Right kidney (tissue), 9 donors: ENCODE measurements at places on chromosomes 13 and 19.

DNA sequence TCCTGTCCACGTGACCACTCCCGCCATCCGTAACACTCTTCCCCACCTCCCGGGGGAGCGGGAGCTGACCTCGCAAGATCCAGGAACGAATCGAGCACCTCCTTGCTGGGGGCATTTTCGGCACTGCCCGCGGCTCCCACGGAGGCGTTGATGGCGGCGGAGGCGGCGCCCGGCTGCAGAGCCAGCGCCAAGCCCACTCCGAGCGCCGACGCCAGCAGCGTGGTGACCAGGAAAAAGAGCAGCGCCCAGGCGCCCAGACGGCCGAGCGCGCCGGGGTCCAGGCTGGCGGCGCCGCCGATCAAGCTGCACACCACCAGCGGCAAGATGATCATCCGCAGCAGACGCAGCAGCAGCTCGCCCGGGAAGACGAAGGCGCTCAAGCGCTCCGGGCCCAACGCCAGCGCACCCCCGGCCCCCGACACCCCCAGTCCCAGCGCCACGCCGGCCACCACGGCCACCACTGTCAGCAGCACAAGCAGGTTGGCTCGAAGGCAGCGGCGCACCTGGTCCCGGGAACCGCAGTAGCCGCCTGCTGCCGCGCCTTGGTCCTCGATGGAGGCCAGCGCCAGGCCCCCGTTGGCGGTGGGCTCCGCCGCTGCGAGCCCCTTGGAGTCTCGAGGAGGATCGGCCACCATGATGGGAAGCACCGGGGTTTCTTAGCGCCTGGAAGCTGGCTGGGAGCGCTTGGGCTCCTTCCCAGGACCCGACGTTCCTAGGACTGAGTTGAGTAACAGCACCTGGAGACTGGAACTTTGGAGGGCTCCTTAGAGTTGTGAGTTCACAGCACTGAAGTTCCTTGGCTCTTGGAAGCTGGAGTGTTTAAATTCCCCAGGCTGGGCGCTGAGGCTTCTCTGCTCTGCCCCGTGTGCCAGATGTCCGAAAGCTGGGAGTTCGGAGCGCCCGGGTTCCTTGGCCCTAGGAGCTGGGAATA is 798 bp downstream of the SLC1A5 start:
- peak; percentile 83 for DNase-seq

DNA sequence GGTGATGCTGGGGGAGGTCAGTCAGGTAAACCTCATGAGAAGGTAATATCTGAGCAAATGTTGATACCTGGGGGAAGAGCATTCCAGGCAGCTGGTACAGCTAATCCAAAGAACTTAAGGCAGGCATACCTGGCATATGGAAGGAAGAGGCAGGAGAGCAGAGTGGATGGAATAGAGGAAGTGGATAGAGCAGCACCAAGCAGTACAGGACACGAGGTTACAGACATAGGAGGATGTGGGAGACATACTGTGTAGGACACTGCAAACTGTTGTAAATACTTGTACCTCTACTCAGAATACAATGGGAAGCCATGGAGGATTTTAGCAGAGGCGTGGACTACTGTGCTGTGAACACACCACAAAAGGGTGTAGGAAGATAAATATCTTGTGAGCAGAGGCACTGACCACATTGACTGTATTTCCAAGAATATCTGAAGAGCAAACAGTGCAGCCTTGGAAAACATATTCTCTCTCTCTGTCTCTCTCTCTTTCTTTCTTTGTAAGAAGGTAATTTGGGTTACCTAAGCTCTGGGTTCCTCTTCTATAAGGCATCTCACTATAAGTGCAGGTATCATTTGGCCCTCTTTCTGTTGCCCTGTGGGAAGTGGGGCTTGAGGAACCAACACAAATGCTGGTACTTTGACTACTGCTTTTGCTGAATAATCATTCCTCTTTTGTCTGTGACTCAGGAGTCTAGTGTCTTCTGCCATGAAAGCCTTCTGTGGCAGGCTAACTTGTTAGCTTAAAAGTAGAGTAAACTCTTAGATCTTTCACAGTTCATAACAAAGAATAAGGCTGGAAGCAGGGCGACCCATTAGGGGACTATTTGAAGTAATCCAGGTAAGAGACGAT is 238.0 kb downstream of the VWA8 start:
- DNase-seq = no peak

DNA sequence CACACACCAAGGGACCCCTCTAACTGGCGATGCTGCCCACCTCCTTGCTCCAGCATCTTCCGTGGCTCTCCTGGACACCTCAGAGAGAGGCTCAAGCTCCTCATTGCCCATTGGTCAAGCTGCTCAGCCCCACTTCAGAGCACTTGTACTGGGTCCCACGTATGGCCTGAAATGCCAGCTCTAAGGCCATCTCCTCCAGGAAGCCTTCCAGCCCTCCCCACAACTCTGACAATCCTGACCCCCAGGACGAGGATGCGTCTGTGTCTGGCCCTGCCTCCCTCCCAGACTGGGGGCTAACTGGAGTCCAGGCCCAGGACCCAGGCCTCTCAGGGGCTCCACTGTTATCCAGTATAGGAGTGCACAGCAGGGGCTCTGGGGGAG is 7.9 kb upstream of the HOMER3 start:
- no peak for DNase-seq

DNA sequence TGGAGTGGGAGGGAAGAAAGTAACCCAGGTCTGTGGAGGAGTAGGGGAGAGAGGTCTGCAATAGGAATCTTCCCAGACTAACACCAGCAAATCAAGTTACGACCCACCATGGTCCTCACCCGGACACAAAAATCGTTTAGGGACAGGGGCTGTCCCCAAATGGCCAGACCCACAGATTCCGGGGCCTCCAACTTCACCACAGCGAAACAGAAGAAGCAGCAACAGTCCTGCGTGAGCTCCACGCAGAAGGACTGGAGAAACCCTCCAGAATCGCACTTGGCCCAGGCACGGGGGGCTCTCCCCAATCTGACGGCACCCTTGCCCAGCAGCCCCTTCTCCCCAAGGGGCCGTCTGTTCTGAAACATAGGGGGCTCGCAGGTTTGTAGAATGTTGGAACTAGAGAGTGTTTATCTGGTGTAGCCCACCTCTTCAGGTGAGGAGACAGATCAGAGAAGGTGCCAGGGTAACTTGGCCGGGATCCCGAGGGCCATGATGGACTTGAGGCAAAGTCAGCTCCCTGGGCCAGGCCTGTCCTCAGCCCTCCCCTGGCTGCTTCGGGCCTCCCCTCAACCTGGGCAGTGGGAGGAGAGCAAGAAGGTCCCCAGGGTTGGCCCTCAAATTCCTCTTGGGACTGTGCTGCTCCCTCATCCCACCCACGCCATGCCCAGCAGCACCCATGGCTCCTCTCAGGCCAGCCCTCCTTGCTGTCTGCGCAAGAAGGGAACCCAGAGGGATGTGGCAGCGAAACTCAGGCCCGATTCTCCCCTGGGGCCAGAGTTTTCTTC is 82.5 kb upstream of the GPR183 start:
- DNase-seq = no peak

- DNase-seq = no peak
These were observed 30.7 kb upstream of the VSTM2B start for GRCh38 chr19:29495091-29495490.

- DNase-seq = no peak
These were observed 204.3 kb downstream of the SUCLA2 start for GRCh38 chr13:47796816-47797215.

DNA sequence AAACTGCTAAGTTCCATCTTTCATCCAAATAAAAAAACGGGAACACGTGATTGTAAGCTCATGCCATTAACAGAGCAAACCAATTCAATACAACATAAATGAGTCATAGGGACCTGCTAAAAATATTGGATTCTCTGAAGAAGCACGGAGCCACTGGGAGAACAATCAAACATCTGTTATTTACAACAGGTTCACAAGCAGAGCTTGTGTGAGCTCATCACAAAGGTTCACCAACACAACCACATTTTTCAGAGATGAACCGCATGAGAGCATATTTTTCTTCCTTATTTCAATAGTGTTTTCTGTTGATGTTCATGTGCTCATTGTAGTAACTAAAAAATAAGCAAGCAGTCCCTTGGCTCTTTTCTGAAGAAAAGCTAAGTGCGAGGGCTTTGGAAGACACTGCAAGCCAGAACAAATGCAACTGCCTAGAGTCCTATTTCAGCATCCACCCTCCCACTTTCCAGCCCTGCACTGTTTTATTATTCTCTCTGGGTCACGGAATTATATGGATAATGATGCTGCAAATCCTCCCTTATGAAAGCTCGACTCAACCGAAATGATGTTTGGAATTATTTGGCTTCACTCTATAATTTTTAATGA is 545.8 kb downstream of the LIG4 start:
- no peak for DNase-seq

DNA sequence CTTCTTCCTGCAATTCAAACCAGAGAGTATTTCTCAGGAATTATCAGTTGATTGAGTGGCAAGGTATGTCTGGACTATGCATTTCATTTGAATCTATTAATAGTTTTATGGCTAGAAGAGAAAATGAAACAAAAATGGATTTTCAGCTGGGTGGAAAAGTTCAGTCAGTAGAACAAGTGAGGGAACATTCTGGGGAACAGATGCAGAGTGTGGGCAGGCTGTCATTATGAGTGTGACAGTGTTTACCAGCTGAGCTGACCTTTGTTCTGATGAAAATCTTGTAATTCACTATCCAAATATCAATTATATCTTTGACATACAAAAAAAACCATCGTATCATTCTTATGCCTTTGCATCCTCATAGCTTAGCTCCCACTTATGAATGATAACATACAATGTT is 2.6 kb upstream of the CLC start:
- DNase-seq = no peak

DNA sequence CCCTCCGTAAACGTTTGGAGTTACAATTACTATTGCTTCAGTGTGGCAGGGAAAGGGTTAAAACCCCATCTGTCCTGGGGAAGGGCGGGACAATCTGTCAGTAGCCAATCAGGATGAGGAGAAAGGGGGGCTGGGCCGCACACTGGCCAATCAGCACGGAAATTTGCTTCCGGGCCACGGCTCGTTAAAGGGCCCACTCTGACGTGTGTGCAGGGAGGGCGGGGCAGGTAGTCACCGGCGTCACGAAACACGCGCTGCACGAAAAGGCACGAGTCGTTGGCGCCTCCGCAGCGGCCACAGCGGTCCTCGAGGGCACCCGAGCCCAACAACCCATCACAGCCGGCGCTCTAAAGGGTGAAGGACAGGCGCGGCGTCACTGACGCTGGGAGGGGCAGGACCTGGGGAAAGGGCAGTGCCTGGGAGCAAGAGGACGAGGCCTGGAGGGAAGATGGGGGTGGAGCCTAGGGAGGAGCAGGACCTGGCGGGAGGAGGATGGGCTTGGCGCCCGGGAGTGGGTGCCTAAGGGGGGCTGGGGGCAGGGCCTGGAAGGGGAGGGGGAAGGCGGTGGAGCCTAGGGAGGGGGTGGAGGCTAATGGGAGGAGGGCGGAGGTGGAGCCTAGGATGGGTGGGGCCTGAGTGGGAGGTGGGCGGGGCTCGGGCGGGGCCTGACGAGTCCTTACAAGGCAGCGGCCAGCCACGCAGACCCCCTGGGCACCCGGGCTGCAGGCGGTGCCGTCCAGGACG is 4.9 kb downstream of the ADAMTSL5 start:
- peak; percentile 97 for DNase-seq

DNA sequence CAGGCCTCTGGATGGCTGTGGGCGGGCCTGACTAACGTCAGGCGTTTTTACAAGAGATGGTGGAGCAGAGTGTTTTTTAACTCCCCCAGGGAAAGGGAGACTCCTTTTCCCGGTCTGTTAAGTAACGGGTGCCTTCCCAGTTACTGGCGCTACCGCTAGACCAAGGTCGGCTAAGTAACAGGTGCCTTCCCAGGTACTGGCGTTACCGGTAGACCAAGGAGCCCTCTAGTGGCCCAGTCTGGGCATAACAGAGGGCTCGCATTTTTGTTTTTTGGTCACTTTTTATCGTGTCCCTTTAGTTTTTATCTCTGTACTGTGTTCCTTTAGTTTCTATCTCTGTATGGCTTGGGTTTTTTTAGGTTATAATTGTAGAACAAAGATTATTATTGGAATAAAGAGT is 10.0 kb downstream of the ZNF383 start:
- DNase-seq = peak; percentile 46

DNA sequence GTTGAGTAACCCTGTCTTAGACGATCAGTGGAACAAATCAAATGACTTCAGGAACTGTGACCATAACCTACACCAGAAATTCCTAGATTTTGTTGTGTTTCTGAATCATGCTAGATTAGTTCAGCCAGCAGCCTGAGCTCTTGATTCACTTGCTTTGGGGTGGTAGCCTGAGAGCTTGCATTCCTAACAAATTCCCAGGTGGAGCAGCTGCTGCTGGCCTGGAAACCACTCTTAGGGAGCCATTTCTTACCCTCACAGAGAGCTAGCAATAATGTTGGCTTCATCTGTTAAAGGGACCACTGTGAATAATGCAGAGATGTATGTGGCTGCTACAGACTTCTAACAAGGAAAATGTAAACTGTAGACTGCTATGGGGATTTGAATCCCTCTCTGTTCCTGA is 388.1 kb upstream of the PRR20A start:
- no peak for DNase-seq

DNA sequence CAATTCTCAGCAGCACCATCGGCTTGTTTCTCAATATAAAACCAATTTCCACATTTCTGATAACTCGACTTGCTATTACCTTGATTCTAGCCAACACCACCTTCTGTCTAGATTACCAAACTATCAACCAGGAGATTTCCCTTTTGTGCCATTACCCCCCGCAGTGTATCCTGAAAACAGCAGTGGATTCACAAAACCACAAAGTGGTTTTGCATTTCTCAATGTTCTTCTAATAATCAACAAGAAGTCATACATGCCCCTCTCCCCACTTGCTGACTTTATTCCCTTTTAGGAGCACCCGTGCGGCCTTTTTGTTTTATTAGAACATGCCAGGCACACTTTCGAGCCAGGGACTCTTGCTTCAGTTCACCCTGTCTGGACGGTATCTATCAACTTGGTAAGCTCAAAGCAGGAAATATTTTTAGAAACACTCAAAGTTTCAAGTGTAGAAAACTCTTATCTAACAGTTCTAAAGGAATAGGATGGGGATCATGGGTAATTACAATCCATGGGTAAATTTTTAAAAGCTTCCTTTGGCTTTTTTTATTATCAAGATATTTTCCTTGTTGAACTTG is 967.4 kb downstream of the EFNB2 start:
- no peak for DNase-seq

DNA sequence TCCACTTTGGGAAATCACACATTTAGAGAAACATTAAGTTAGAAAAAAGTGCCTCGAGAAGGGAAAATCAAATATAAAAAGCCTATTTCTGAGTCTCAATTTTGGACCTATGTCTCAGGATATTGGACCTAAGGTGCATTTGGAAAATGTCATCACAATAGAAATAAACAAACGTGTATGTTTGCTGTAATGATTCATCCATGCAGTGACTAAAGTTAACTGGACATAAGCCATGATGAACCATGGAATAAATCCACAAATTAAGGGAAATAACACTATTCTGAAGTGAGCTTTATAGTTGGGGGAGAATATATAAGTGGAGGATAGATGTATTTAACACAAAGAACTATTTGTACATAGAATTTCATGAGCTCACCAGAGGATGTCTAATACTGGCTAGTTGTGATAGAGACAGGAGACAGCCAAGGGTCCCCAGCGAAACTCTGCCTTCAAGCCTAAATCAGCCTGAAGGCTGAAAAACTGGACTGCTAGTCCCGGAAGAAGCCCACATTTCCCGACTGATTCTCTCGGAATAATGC is 963.3 kb upstream of the SPRY2 start:
- no peak for DNase-seq
